A172 (cell line): ENCODE measurements at places on chromosomes 6 and 20. TPM values are rescaled to one million over a fixed set of nuclear protein-coding genes. Genes with fewer than 3 reads are reported as not detected.
A peak's percentile ranks its signal among the peaks of the same experiment; 100 is the strongest.

AVP gene
- total RNA-seq = not detected in 2 replicates

PROCR gene
- 32.2 and 48.0 TPM in 2 replicates for total RNA-seq

CFB gene
- total RNA-seq = 3.7 and 4.0 TPM in 2 replicates

- DNase-seq = no peak
Measured at GRCh38 chr20:7883309-7883708, 56.9 kb downstream of the HAO1 start.

DNA sequence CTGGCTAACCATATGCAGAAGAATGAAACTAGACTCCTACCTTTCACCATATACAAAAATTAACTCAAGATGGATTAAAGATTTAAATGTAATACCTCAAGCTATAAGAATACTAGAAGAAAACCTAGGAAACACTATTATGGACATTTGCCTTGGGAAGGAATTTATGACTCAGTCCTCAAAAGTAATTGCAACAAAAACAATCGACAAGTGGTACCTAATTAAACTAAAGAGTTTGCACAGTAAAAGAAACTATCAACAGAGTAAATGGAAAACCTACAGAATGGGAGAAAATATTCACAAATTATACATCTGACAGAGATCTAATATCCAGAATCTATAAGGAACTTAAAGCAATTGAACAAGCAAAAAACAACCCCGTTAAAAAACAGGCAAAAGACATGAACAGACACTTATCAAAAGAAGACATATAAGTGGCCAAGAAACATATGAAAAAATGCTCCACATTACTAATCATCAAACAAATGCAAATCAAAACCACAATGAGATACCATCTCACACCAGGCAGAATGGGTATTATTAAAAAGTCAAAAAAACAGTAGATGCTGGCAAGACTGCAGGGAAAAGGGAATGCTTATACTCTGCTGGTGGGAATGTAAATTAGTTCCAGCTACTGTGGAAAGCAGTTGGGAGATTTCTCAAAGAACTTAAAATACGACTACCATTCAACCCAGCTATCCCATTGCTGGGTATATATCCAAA, 31.9 kb downstream of the RALGAPB start:
- DNase-seq = no peak

DNA sequence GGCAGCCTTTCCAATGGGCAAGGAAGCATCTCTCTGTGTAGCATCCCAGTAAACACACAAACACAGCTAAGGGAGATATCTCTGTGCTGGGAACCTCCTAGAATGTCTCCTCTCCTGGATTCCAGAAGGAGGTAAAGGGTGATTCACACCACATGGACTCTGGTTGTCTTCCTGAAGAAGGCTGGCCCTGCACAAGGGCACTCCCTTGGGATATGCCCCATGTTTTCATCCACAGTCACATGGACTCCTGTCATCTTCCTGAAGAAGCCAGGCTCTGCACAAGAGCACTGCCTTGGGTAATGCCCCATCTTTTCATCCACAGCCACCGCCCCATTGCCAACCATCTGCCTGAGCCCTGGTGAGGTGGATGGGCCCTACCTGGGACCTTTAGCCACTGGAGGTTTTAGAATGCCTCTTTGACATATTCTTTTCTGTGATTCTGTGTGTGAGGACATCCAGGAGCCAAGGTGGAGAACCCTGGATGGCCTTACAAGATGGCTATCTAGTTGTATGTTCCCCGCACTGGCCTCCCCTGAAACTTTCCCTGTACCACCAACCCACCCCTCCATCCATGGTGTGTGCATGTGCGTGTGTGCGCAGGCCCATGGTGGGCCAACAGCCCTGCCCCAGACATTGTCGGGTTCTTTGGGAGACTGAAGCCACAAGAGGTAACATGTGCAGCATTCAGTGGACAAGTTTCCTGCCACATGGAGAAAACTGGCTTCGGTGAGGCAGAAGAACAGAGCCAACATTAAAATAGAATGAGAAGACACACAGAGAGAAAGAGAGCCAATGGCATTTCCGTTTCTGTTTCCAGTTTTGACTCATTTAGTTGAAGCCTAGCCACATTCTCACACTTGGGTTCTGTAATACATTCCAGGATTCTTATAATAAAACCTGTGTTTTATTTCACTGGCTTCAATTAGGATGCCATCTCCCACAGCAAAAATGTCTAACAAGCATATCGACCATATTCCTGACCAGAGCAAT, 110.2 kb upstream of the CST7 start:
- DNase-seq = peak; percentile 41

DNA sequence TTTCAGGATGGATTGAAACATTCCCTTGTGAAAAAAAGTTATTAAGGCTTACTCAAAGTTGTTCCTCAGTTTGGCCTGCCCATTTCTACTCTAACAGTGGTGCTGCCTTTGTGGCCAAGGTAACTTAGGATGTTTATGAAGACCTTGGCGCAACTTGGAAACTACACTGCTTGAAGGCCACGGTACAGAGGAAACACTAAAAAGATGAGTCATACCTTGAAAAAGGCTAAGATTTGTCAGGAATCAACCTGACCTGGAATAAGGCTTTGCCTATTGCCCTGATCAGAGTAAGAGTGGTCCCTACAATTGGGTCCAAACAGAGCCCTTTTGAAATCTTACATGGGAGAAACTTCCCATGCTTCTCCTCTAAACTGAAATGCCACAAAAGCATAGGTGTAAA, 119.9 kb upstream of the MOCS1 start:
- no peak for DNase-seq

- DNase-seq = peak; percentile 85
Measured at GRCh38 chr6:35810971-35811698, 6.0 kb downstream of the LHFPL5 start.
